ENCODE measurements at places on chromosomes 7 and 10.

GRCh38 chr7:55065079-55065478, 46.3 kb downstream of the EGFR start:
- DNase-seq = no peak

DNA sequence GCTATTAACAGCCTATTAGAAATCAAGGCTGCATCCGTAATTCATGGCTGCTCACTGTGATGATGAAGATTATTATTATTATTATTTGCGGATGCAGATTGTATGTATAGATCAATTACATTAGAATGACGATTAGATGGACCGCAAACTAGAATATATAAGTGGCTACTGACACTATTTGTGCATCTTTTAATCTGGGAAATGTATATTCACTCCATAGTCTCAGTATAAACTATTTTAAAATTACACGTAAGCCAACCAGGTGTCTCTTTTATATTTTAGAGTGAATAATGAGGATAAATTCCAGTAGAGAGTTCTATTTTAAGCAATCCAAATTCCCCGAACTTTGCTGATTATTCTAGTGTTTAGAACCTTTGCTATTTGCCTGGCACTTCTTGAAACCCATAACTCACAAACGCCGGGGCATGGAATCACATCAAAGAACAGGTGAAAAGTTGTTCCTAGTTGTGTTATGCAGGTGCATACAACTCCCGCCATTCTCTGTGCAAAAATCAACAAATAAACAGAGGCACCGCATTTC, 509 bp upstream of the ING3 start:
- no peak for DNase-seq

DNA sequence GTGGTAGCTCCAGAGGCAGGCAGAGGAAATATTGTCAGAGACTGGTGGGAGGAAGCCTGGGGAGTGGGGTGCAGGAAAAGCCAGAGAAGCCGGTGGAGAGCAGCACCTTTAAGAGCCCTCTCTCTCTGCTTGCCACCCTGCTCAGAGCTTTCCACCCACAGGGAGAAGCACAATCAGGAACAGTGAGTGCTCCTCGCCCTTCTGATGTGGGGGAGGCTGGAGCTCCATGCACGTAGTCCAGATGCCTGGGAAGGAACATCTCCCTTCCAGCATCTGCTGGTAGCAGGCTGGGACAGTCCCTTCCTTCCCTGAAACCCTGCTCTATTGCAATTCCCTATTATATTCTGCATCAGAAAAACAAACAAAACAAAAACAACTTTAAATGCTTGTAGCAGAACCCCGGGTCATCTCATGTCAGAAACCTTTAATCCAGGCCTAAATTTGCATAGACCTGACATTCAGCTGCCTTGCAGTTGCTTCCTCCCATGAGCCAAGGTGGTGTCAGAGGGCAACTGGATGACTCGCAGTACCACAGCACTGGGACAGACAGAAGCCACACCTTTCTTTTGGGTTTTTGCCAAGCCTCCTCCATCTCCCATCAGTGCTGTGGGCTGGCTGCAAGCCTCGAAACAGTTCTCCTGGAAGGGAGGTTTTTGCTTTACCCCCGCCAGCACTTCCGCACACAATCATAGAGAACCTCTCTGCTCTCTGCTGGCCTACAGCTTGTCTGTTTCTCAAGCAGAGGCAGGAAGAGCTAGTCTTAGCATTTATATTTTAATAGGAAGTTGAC, 13.1 kb downstream of the AVPI1 start:
- no peak for DNase-seq

- no peak for DNase-seq
Observed at GRCh38 chr10:89245802-89246201, 5.8 kb downstream of the LIPA start.

DNA sequence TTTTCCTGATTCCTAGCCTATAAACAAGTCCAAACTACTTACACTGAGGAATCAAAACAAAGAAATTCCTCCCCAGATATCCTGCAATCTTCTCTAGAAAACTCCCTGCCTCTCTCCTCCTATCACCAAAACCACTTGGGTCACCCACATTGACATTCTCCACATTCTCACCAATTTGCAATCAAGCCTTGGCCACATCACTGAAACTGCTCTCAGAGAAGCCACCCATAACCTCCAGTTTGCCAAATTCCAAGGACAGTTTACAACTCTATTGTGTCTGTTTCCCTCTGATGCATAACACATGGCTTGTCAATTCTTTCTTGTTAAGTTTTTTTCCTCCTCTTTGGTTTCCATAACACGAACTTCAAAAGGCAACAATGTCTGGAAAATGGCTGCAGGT, 233.5 kb downstream of the XPNPEP1 start:
- DNase-seq = no peak

- no peak for DNase-seq
Observed at GRCh38 chr10:62599161-62599560, 205.4 kb upstream of the ADO start.

- DNase-seq = no peak
Observed at GRCh38 chr10:75486591-75486990, 55.2 kb downstream of the LRMDA start.

DNA sequence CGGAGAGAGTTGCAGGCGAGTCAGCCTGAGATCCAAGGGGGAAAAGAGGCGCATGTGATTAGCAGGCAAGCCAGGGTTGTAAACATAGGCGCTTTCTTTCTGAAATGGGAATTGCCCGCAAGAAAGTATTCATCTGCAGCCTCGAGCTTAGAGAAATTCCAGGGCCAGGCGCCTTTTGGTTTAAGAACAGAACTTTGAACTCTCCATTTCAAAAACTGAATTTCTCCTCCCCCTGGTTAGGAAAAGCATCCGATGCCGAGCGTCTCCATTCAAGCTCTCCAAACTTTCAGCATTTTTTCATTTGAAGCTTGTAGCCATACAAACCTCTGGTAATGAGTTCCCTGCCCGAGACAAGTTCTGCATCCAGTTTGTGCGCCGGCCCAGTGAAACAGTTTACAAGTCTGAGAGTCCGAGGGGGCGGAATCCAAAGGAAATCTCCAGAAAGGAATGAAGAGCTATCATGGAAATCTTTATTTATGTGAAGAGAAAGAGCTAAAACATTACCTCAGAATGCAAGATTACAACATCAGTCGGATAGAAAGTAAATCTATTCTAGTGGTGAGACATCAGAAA, 69.9 kb downstream of the FAM204A start:
- no peak for DNase-seq

GRCh38 chr10:84965468-84965867, 637.1 kb downstream of the CCSER2 start:
- no peak for DNase-seq

Measured in COR-L47 (cell line).